ENCODE measurements at places on chromosomes 16 and 17.

DNA sequence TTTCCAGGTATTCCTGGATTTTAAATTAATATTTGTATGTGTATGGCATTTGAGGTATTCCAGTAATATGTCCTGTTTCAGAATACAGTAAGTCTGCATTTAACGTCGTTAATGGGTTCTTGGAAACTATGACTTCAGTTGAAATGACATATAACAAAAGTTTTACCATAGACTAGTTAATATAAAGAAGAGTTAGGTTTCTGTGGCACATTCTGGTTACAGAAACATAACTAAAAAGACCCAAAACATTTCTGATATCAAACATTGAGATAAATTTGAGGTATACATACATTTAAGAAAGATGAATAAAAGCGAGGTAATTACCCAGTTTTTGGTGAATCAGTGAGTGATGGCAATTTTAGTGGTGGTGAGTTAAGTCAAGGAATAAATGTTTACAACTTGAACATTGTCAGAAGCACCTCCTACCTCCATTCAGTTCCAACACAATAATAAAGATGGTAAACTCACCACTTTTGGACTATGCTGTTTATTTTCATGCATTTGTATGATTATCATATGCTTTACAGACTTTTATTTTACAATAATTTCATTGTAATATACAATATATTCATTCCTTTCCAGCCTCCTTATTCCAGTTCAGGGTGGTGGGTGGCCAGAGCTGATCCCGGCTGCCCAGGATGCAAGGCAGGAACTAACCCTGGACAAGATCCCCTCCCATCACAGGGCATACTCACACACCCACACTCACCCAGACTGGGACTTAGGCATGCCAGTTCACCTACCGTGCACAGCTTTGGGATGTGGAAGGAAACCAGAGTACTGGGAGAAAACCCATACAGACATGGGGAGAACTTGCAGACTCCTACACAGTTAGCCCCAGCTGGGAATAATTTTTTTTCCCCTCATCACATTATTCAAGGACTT, 9.7 kb downstream of the LUC7L3 start:
- no peak for DNase-seq

DNA sequence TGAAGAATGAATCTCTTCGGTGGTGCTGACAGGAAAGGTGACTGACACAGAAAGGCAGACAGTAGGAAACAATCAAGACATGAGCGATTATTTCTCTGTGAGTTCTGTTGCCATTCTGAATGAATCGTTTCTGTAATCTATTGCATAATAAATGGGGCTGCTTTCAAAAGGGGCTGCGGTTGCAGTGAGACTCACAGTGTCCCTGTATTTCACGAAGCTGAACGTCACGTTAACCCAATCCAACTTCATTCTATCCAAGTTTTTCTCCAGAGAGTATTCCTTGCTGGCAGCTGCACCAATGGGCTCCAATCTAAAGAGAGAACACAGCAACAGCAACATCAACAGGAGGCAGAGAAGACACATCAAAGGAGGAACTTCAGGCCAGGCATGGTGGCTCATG, 75.4 kb downstream of the DNAH3 start:
- DNase-seq = no peak

DNA sequence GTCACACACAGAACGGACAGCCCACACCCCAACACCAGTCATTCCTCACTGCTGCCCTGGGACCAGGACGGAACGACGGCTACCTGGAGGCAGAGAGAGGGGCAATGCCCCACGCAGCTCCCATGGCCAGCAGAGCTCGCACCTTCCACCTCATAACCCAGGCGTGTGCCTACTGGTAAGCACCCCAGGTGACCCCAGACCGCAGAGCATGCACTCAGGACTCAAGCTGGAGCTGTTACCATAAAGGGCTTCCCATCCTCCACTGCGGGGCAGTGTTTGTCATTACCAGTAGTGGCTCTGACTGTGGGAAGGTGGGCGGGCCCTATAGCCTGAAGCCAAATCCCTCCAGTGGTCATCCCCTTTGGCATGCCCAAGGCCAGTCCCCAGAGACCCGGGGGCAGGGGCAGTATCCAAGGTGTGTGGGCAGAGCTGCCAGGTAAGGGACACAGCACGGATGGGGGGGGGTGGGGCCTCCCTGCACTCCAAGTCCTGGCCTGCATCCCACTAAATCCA, 4.7 kb upstream of the BCAR1 start:
- DNase-seq = peak; percentile 41

DNA sequence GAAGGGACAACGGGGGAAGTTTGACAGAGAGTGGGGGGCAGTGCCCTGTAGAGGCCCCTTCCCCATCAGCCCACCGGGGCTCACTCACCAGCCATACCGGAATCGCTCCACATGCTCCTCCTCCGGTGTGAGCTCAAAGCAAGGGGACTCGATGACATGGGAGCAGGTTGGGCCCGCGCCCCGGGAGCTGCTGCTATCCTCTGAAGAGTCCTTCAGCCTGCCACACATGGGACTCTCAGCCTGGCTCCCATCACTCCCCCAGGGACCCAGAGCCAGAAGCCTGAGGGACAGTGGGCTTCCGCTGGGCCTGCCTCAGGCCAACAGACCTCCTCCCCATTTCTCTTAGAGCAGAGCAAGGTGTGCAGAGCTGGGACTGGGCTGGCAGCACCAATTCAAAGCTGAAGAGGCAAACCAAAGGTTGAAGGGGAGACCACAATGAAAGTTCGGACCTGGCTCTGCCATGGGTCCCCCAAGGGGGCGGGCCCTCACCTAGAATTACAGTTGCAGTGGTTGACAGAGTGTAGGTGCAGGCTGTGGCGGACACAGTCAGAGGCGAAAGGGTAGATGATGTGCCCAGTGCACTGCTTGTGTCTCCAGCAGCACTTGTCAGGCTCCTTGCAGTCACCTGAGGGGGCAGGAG, 7.3 kb downstream of the PROCA1 start:
- no peak for DNase-seq

DNA sequence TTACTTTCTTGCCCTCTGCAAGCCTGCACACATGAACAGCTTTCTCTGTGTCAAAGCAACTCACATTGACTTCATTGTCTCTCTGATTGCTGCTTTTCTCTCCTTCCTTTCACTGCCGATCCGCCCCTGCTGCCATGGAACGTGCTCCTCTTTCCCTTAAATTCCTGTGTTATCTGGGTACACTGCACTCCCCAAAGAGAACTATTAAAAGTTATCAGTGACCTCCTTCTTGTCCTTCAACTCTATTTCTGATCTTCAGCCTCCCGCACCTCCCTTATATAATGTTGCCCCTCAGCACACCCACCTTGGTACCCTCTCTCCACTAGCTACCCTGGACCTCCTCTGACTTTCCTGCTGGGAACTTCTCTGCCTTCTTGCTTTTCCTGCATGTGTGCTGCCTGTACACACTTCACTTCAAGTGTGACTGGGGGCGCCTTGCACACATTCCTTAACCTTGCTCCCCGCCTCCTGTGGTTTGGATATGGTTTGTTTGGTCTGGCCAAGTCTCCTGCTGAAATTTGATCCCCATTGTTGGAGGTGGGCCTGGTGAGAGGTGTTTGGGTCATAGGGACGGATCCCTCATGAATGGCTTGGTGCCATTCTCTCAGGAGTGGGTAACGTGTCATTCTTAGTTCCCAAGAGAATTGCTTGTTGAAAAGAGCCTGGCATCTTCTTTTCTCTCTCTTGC, 26.7 kb upstream of the PMP22 start:
- peak; percentile 14 for DNase-seq

DNA sequence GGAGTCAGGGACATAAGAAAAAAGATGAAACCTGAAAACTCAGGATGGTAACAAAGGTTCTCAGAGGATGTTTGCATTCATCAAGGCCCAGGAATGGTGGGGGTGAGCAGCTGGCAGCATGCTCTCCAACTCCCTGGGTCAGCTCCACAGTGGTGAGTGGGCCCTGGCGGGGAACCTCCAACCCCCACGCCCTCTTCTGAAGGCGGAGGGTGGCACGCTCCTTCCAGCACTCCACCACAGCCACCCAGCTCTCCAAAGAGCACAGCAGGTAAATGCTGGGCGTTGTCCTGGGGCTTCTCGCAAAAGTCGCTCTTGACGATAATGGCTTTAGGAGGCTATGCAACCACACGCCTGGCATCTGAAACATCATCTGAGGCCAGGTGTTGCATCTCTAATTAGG, 173.8 kb downstream of the C16orf78 start:
- DNase-seq = no peak

- DNase-seq = no peak
Observed at GRCh38 chr16:67731753-67732095, 12.6 kb upstream of the GFOD2 start.

DNA sequence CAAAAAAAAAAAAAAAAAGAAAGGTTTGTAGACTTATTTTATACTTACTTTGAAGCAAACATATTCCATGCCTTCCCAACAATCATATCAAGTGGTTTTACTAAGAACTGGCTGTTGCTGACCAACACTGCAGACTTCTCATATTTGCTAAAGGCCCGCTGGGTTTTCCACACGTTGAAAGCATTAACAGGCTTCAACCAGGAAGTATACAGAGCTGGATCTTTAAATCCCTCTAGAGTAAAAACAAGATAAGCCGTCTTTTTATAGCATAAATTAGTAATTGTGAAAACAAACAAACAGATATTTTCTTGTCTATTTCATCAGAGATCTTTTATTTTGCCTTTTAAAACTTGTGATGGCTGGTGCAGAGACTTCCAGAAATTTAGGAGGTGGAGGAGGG, 29.1 kb downstream of the TUBD1 start:
- no peak for DNase-seq

DNA sequence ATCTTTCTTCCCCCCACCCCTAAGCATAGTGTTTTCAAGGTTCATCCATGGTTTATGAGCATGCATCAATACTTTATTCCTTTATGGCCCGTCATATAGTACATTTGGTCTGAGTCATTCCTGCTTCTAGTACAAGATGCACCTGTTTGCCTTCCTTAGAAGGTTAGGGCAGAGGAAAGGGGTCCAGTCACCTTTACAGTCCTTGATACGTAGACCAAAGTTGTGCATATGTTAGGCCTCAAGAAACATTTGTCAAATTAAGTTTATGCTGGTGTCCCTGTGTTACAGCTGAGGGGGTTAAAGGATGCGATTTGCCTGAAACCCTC, 1.4 kb downstream of the CYB5D2 start:
- no peak for DNase-seq

DNA sequence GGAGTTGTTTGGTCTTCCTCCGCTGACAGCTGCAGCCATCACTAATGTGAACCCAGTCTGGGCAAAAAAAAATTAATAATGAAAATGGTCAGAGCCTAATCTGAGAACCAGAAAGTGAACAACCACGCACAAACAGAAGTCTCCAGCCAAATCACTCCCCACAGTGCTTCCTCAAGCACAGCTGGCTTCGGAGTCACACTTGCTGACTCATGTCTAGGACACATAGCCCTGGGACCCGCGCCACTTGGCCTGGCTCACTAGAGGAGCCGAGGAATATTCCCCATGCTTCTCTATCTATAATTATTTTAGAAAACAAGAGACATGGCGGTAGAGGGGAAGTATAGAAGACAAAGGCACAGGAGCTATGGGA, 109.1 kb downstream of the ZFHX3 start:
- DNase-seq = peak; percentile 67

GRCh38 chr16:28496844-28497243, 2.4 kb downstream of the APOBR start:
- DNase-seq = no peak

DNA sequence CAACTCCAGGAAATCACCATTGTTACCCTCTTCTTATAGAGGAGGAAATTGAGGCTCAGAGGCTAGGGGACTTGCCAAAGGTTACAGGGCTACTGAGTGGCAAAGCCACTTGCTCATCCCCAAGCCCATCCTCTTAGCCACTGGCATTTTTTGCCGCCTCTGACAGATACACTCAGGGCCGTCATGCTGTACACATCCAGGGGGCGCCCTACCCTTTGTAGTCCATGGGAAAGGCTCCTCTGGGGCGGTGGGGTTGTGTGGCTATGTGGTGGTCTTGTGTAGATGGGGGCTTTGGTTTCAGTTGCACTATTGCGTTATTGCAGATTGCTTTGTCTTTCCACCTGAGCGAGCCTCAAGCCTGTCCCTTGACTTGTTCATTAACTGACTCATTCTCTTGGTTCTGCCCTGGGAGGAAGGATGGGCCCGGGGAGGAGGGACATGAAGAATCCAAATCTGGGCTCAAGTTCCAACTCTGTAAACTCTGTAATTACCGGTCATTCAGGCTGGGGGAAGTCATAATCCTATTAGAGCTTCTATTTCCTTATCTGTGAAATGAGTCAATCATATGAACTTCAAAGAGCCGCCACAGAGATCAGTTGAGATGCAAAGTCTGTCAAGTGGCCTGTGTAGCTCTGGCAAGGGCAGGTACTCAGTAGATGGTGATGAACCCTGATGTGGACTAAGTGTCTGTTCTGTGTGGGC, 2.8 kb downstream of the NOS2 start:
- peak; percentile 30 for DNase-seq

GRCh38 chr17:44137891-44138709, 3.6 kb upstream of the HROB start:
- DNase-seq = peak; percentile 97

DNA sequence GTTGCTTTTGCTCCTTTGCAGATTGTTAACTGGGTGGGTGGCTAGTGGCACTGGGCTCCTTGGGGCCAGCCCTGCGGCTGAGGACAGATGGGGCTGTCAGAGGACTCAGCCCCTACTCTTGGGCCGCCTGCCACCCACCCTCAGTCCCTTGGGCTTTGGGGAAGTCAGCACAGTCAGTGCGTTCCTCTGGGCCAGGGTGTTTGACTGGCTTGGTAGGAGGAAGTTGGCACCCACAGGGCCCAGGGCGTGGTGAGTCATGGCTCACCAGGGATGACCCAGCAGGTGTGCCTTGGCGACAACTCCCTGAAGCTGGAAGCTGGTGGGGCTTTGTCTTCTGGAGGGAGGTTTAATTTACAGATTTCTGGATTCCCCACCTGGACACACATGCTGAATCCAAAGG, 32.4 kb downstream of the HAPSTR1 start:
- peak; percentile 51 for DNase-seq

GRCh38 chr17:1362964-1363363, 37.1 kb downstream of the YWHAE start:
- DNase-seq = no peak

- peak; percentile 81 for DNase-seq
Observed at GRCh38 chr16:70737377-70738082, 51.7 kb upstream of the MTSS2 start.

GRCh38 chr16:65117811-65118448, 3.9 kb downstream of the CDH11 start:
- peak; percentile 53 for DNase-seq

All from renal cortical epithelial cell (primary cell).